ENCODE measurements at places on chromosomes 4 and X.

DNA sequence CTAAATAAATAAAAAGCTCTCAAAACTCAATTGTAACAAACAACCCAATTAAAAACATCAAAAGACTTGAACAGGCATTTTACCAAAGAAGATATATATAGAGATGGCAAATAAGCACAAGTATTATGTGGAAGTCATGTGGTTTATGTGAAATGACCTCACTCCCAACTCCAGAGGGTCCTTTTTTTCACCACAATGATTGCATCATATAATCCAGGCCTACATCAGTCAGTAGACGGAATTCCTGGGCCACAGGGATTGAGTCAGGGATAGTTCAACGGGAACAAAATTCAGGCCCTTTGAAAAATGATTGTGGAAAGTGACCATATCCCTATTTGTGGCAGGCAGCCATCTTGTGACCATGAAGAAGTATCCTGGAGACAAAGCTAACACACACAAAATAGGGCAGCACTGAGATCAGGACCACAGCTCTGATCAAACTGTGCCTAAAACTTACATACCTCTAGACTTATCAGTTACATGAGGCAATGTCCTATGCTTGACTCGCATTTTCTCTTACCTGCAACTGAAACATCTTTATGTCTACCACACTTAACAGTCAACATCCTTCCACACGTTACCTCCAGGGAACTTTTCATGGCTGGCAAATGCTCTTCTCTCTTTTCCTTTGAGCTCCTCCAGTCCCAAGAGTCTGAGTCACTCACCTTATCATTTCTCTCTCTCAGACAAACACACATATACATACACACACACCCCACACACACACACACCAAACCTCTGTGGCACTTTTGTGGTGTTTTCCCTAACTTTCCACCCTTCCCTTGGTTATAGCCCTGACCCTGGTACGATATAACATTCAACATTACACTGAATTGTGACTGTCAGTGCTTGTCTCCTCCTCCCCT, 113.5 kb downstream of the PHF8 start:
- no peak for DNase-seq

DNA sequence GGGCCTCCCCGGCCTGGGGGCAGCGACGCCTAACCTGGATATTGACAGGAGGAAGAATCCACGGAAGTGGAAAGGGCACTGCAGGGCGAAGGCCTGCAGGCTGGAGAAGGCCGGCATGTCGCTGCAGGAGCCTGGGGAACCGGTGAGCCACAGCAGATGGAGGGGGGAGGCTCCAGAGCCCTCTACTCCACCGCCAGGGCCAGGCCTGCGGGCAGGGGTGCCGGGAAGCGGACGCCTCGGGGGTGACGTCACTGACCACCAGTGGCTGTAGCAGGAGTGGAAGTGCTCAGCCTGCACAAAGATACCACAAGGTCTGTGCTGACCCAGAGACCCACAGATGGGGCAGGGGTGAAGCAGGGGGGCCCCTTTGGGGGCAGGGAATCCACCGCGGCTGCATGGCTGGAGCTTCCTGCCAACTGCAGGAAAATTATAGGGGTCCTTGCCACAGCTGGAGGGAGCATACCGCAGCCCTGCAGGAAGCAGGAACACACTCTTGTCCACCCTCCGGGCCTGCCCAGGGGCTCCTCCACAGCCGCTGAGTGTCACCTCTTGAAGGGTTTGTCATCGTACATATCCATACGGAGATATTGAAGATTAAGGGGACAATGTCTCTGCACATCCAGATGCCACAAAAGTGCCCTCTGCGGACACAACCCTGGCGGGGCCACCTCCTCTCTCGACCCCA, 7.6 kb upstream of the HTRA3 start:
- DNase-seq = no peak

DNA sequence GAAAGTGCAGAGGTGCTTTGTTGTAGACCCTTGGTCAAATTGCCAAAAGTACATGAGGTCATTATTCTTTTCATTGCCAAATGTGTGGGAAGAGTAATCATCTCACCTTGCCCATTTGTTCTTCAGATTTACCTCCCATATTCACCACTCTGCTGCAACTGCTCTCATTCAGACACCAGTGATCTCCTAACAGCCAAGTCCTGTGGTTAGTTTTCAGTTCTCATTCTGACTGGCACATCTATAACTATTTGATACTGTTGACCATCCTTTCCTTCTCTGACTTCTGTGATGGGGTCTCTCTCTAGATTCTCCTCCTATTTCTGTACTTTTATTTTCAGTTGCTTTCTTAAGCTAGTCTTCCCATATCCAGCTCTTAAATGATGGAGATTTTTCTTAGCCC, 39.8 kb downstream of the GRIA3 start:
- no peak for DNase-seq

GRCh38 chr4:3516061-3516835, 16.0 kb downstream of the LRPAP1 start:
- DNase-seq = no peak

DNA sequence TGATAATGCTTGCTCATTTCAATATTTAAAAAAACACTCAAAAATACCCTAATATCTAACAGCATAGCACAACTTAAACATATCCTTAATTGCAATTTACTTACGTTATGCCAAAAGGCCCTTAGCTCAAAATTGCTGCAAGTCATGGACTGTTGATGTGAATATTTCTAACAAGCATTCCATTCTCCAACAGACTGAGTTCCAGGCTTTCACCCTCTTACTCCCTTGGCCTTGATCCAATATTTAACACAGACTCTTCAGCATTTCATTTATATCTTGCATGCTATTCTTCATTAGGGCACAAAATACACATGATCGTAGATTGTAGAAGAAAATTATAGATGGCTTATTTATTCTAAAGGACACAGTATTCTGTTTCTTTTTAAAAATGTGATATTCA, 96.5 kb downstream of the RNF150 start:
- DNase-seq = no peak
